ENCODE measurements at places on chromosomes 1 and 21.

DNA sequence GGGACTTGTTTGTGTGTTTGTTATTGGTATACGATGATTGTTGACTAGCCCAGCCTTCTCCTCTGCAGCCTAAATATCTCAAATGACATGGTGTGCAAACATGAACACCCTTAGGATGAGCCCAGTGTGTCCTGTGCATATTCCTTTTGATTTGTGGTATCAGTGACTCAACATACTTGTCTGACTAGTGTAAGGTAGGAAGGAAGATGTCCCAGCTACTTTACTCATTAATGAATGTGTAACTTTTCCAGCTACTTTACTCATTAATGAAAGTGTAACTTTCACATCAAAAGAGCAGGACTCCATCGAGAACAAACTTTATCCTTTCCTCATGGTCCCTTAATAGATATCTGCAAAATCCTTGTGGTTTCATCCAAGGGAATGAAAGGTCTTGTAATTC is 2.7 kb upstream of the ZNF692 start:
- DNase-seq: no peak

- DNase-seq: no peak
These were observed 55.6 kb downstream of the PEX14 start for GRCh38 chr1:10530281-10530740.

- DNase-seq: no peak
These were observed 83.4 kb downstream of the ATF6 start for GRCh38 chr1:161849518-161849917.

DNA sequence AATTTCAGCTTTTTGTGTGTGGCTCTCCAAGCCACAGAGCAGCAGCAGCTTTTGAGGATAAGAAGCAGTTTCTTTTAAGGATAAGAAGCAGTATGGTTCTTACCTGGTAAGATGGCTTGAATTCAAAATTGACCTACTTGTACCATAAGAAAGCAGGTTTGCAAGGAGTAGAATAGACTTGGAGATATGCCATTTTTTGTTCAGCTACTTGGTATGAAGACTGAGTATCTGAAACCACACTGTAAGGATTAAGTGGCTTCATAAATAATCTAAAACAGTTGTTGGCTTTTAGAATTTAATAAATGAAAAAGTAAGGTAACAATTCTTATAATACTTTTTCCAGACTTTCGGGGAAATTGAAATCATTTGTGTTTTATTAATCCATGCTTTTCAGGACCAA is 74.2 kb downstream of the ATF6 start:
- no peak for DNase-seq

GRCh38 chr1:12678820-12679219 is 34.9 kb downstream of the AADACL4 start:
- no peak for DNase-seq

- no peak for DNase-seq
These were observed 16.8 kb upstream of the SH3GLB1 start for GRCh38 chr1:86687595-86687994.

GRCh38 chr1:205961405-205961804 is 18.1 kb upstream of the SLC26A9 start:
- no peak for DNase-seq

DNA sequence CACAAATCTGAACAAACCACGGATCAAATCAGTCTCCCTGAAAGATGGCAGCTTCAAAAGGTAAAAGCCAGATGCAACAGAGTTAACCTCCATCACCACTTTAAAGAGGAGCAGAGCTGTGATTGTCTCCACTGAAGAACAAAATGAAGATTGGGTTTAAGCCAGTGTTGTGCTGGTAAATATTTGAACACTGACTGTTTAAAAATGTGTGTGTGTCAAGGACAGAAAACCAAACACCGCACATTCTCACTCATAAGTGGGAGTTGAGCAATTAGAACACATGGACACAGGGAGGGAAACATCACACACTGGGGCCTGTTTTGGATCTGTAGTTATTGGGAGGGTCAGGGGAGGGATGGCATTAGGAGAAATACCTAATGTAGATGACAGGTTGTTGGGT is 83.9 kb downstream of the ST6GALNAC5 start:
- DNase-seq: no peak

DNA sequence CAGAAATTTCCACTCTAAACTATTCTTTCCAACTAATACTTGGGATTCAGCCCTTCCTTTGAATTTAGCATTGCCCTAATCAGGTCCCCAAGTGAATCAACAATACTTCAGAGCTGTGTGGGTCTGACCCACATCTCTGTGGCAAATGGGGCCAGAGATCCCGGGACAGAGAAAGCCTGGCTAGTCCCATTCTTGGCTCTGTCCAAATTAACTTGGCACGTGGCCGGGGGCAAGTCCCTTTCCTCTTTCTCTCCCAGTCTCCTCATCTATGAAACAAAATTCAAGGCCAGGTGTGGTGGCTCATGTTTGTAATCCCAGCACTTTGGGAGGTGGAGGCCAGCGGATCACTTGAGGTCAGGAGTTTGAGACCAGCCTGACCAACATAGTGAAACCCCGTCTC is 6.3 kb upstream of the ZC3H12A start:
- no peak for DNase-seq

- no peak for DNase-seq
These were observed at the start of gene ACOT11 for GRCh38 chr1:54547601-54548388. Gene ACOT11, plus strand, starts transcription at chr1:54548228. Its CDS starts 82 bp downstream, at chr1:54548310.

GRCh38 chr1:10304295-10304694 is 93.9 kb downstream of the KIF1B start:
- DNase-seq: no peak

- no peak for DNase-seq
These were observed 36.8 kb downstream of the RAB3GAP2 start for GRCh38 chr1:220235462-220235861.

- DNase-seq: no peak
These were observed 68.3 kb upstream of the NR5A2 start for GRCh38 chr1:199959033-199959774.

DNA sequence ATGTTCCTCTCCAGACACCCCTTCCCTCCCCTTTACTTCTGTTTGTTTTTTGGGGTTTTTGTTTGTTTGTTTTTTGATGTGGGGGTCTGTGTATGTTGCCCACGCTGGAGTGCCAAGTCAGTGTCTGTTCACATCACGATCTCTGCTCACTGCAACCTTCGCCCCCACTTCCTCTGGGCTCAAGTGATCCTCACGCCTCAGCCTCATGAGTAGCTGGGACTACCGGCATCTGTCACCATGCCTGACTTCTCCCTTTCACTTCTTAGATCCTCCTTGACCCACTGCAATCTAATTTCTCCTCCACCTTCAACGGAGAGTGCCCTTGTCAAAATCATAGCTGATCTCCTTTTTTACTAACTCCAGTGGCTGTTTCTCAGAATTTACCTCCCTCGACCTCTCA is 100.7 kb upstream of the KIF26B start:
- no peak for DNase-seq

- DNase-seq: no peak
These were observed 18.0 kb downstream of the SERTAD4 start for GRCh38 chr1:210250665-210250997.

- no peak for DNase-seq
These were observed 222.9 kb upstream of the RAB4A start for GRCh38 chr1:229047840-229048620.

GRCh38 chr1:45924736-45925135 is 121.3 kb downstream of the MAST2 start:
- DNase-seq: no peak

- DNase-seq: no peak
These were observed 484.8 kb downstream of the PTPRC start for GRCh38 chr1:199123615-199124014.

DNA sequence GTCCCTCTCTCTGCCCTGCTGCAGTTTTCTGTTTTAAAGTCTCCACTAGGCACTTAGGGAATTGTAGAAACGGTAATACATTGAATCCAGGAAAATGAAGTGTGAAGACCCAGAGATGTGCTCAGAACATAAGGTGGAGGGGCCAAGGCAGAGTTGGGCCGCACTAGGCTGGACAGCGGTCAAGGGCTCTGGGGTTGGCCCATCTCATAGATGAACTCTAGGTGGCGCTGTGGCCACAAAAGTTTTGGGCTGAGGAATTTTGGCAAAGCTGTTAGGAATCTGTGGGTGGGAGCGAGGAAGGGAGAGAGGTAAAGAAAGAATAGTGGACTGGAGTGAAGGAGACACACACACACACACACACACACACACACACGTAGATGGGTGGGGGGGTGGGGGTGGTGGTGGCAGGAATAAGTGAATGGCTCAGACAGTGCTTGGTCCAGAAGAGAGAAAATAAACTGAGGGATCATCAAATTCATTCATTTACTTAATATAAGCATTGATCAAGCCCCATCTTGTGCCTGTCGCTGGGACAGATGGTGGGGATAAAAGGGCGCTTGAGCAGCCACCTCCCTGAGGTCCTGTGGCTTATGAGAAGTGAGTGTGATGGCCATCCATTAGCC is 258.5 kb downstream of the TRABD2B start:
- no peak for DNase-seq

GRCh38 chr1:30366911-30367310 is 356.5 kb downstream of the MATN1 start:
- DNase-seq: no peak

DNA sequence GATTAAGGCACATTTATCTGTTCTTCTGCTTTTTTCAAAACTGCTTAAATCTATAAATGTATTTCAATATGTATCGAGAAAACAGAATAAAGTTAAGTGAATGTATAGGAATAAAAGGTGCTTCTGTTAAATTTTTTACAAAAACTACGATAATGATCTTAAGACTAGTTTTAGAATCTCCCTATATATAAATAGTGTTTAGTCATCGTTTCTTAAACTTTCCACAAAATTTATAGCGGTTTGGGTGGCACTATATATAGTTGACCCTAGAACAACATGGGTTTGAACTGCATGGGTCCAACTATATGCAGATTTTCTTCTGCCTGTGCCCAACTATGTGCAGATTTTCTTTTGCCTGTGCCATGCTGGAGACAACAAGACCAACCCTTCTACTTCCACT is 125.7 kb downstream of the CRB1 start:
- no peak for DNase-seq

- no peak for DNase-seq
These were observed 1.4 kb upstream of the IL24 start for GRCh38 chr1:206895837-206896242.

DNA sequence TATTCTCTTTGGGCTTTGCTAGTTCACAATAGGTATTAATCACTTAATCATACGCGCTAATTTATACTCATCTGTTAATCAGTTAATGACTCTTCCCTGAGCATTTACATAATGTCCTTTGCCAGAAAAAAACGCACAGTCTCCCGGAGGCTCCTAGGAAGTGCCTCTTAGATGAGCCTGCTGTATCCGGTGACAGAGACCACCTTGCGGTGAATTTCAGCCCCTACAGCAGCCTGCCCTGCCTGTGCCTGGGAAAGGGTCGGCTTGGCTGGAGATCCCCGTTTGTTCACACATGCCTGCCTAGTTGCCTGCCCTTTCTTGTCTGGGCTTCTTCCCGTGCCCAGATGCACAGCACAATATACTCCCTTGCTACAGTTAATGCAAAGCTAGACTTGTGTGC is 152.9 kb downstream of the ZBTB18 start:
- no peak for DNase-seq

- DNase-seq: no peak
These were observed 183.6 kb downstream of the NR5A2 start for GRCh38 chr1:200211157-200211556.

DNA sequence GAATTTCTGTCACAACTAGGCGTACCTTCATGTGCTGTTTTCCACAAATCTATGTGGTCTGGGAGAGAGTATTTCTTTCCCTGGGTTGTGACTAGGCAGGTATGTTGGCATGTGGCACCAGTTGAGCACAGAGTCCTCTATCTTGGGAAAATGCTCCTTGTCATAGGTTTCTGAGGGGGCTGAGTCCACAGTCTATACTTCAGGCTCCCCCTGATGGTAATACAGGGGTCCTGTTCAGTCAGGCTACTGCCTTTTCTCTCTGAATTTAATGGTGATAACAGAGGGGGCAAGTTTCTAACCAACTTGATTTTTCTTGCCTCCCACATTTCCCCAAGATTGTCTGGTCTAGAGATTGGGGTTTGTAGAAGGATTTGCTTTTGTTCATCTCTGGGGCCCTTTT is 35.8 kb downstream of the VANGL1 start:
- no peak for DNase-seq

DNA sequence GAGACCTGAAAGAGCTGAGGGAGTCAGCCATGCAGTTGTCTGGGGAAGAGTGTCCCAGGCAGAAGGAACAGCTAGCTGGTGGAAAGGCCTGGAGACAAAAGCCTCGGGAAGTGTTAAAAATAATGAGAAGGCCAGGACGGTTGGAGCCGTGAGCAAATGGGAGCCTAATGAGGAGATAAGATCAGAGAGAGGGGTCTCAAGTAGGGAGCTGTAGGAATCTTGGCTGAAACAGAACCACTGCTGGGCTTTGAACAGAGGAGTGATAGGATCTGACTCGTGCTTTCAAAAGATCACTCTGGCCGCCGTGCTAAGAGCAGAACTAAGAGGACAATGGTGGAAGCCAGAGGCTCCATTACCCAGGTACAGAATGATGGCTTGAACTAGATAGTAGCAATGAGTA is 1.9 kb upstream of the FOXJ3 start:
- DNase-seq: no peak

GRCh38 chr1:160046494-160047110 is 14.8 kb upstream of the PIGM start:
- DNase-seq: peak; percentile 6

DNA sequence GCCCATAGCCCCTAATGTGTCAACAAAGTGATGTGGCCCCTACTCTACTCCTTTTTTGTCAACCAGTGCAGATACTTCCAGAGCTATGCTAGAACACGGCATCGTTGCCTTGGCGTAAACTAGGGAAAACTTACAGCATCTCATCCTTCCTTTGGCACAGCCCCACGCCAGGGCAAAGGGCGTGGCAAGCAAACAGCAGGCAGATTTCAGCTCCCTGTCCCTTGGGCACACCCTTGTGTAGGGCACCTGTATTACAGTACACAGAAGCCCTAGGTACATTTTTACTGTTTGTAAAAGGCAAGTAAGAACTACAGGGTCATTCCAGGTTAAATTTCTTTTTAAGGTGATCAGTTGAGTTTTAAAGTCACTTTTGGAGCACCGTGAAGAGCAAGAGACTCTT is 29.3 kb downstream of the PRDX6 start:
- DNase-seq: no peak

- no peak for DNase-seq
These were observed 7.7 kb upstream of the SLC26A9 start for GRCh38 chr1:205950826-205951549.

DNA sequence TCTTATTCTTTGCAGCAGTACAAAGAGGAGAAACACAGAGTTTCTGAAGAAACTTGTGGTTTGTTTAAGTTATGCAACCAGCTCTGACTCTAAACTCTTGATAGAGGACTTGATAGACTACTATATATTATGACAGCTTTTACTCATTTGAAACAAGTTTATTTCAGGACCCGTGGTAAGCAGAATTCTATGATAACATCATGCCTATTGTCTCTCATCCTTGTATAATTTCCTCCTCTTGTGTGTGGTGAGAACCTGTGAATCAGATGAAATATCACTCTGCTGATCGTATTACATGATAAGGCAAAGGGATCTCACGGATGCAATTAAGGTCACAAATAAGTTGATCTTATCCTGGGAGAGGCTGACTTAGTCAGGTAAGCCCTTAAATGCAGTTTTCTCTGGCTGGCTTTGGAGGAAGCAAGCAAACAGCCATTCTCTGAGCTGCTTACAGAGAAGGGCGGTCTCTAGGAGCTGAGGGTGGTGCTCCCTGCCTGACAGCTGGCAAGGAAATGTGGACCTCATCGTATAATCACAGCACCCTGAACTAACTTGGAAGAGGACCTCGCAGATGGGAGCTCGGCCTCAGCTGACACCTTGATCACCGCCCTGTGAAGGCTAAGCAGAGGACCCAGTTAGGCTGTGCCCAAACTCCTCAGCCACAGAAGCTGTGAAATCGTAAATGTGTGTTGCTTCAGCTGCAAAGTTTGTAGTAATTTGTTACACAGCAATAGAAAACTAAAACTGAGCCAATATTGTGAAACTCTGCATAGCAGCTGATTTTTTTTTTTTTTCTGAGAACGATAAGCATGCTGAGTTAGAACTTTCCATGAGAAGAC is 151.1 kb upstream of the DPT start:
- DNase-seq: no peak

All from stimulated activated CD8-positive, alpha-beta memory T cell treated with anti-CD3 and anti-CD28 coated beads, Interleukin-4, amount 100 ng/mL, for 1 hour (primary cell).